ENCODE measurements at places on chromosomes 1 and 21. TPM values are rescaled to one million over a fixed set of nuclear protein-coding genes. Genes with fewer than 3 reads are reported as not detected.

Gene LCE6A
- total RNA-seq, result not detected

Gene IVL
- 0.08 TPM for total RNA-seq

Gene HSF2BP
- total RNA-seq, result 1.3 TPM

Gene FCRL5
- total RNA-seq, result not detected

Gene GJC2
- total RNA-seq, result 3.3 TPM

Gene PADI3
- 2.1 TPM for total RNA-seq

Gene DIPK1A
- total RNA-seq, result 0.68 TPM

Gene ZMYND12
- 0.32 TPM for total RNA-seq

Gene CFAP141
- total RNA-seq, result not detected

Gene KCNJ6
- 0.03 TPM for total RNA-seq

Gene CREB3L4
- 28.3 TPM for total RNA-seq

Gene TMIGD3
- total RNA-seq, result not detected

Gene PDZK1
- 0.49 TPM for total RNA-seq

Gene IL19
- not detected for total RNA-seq

Gene FMN2
- total RNA-seq, result 2.6 TPM

Gene LCE1B
- not detected for total RNA-seq

Gene BCAR3
- total RNA-seq, result 110 TPM

Gene INAVA
- total RNA-seq, result 19.5 TPM

Gene YRDC
- 82.0 TPM for total RNA-seq

Gene IFNLR1
- 2.2 TPM for total RNA-seq

Gene VANGL2
- total RNA-seq, result 1.3 TPM

Gene CYP4A22
- total RNA-seq, result not detected

Gene TMEM200B
- 7.6 TPM for total RNA-seq

Gene CACNA1S
- total RNA-seq, result 0.08 TPM

Gene DEPDC1
- 20.3 TPM for total RNA-seq

Gene HCRTR1
- total RNA-seq, result not detected

Gene LEFTY2
- not detected for total RNA-seq

Gene GPR25
- total RNA-seq, result not detected

Gene DTL
- total RNA-seq, result 60.8 TPM

Data from A375 (cell line).